Cortex of kidney (tissue), 1 donor: ENCODE measurements at places on chromosomes 11 and 22.

- no peak for DNase-seq
Observed at GRCh38 chr22:48491451-48491941, 1336.2 kb downstream of the BRD1 start.

GRCh38 chr11:22797047-22797446, 32.6 kb downstream of the SVIP start:
- no peak for DNase-seq

DNA sequence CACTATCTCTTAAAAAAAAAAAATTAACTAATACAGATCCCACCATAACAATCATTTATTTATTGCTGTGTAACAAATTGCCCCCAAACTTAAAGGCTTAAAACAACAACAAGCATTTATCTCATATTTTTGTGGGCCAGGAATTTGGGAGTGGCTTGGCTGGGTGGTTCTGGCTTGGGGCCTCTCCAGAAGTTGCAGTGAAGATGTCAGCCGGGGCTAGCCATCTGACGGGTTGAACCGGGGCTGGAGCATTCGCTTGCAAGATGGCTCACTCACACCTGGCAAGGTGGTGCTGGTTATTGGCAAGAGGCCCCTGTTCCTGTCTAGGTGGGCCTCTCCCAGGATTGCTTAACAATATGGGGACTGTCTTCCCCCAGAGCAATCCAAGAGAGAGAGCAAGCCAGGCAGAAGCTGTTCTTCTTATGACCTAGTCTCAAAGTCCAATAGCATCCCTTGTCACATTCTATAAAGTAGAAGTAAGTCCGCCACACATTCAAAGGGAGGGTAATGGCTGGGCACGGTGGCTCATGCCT, 29.5 kb downstream of the ACO2 start:
- DNase-seq, result no peak

GRCh38 chr11:122874991-122875390, 7.6 kb upstream of the JHY start:
- no peak for DNase-seq

GRCh38 chr22:49663311-49663711, 164.4 kb downstream of the BRD1 start:
- no peak for DNase-seq

GRCh38 chr11:123344790-123345357, 85.2 kb upstream of the GRAMD1B start:
- DNase-seq, result no peak

DNA sequence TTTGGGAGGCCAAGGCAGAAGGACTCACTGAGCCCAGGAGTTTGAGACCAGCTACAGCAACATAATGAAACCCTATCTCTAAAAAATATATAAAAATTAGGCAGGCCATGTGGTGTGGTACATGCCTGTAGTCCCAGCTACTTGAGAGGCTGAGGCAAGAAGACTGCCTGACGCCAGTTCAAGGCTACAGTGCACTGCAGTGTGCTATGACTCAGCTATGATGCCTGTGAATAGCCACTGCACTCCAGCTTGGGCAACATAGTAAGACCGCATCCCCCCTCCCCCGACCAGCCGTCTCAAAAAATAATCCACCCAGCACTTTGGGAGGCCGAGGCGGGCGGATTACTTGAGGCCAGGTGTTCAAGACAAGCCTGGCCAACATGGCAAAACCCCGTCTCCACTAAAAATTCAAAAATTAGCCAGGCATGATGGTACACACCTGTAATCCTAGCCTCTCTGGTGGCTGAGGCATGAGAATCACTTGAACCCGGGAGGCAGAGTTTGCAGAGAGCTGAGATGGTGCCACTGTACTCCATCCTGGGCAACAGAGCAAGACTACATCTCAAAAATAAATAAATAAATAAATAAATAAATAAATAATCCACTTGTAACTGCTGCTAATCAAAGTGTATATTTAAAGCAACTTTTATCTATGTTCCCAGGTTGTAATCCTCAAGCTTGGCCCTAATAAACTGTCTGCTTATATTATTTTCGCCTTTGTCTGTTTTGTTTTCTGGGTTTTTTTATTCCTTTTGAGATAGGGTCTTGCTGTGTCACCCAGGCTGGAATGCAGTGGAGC, 7.8 kb downstream of the HPS5 start:
- DNase-seq, result no peak

- no peak for DNase-seq
Observed at GRCh38 chr22:43901976-43902643, 10.3 kb upstream of the PNPLA5 start.

- no peak for DNase-seq
Observed at GRCh38 chr11:40119661-40120060, 1339.8 kb downstream of the LRRC4C start.

DNA sequence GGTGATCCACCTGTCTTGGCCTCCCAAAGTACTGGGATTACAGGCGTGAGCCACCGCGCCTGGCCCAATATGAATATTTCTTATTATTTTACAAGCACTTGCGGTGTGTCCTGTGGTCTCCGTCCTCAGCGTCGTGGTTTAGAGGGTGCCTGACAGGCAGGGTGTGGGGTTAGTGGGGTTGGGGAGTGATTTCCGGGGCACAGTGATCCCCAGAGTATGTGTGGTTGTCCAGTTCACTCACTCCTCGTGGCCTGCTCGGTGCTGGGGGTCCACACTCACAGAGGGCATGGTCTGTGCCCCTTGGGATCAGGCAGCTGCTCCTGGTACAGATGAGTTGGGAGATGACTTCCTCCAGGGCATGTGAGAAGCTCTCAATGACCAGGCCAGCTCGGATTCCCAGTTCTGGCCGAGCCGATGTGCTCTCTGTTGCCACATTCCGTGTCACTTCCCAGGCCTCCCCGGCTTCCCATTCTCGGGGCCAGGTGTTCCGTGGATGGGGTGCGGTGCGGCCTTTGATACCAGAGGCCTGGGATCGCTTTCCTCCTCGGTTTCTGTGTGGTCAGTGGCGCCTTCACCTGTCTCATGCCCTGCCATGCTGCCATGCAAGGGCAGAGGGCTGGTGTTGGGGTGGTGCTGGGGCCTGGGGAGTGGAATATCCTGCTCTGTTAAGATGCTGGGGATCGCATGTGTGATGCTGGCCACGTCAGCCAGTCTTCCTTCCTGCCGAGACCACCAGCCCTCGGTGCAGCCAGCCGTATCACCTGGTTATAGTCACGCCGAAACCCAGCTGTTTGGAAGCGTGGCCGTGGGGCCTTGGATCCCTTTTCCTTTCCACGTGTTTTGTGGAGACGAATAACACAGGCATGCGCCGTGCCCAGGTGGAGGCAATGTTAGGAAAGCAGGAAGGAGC, 39.6 kb downstream of the PARVB start:
- DNase-seq, result no peak

- no peak for DNase-seq
Observed at GRCh38 chr11:44923806-44924205, 26.9 kb downstream of the TP53I11 start.

- DNase-seq, result no peak
Observed at GRCh38 chr11:109071712-109072524, 350.1 kb upstream of the C11orf87 start.

DNA sequence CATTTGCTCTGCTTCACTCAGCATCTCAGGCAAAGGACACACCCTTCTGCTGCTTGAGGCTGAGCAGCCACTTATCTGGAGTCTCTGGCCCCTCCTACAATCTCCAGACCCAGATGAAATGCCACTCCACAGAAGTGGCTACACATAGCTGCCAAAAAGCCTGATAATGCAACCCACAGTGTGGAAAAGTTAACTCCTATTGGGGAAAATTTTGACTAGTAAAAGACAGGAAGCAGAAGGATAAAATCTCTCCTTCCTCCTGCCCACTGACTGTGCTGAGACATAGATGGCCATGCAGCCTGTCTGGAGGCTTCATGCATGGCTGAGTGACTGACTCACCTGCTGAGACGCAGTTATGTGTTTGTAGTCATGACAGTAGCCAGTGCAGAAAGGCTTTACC, 92.3 kb upstream of the TEAD1 start:
- no peak for DNase-seq

GRCh38 chr11:3642071-3642951, 519 bp upstream of the ART5 start:
- peak; percentile 21 for DNase-seq

- no peak for DNase-seq
Observed at GRCh38 chr22:47309946-47310345, 547.5 kb downstream of the TBC1D22A start.

- DNase-seq, result no peak
Observed at GRCh38 chr11:66815646-66816045, 27.6 kb upstream of the RCE1 start.

- DNase-seq, result no peak
Observed at GRCh38 chr22:42431401-42432019, 693 bp downstream of the NFAM1 start.

DNA sequence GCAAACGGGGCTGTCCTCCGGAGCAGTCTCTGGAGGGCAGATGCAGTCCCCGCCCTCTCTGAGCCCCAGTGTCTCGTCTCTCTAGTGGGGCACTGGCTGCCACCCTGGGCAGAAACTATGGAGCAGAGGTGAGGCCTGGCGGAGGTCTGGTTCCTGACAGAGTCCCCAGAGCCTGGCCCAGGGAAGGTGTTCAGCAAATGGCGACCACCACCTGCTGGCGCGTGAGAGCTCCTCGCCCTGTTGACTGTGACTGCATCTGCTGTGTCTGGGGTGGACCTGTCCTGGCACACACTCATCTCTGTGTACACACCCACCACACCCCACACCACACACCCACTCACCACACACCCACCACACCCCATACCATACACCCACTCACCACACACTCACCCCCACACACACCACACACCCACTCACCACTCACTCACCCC, 18.3 kb upstream of the TTLL12 start:
- no peak for DNase-seq

- DNase-seq, result no peak
Observed at GRCh38 chr22:49011769-49012648, 815.7 kb downstream of the BRD1 start.

DNA sequence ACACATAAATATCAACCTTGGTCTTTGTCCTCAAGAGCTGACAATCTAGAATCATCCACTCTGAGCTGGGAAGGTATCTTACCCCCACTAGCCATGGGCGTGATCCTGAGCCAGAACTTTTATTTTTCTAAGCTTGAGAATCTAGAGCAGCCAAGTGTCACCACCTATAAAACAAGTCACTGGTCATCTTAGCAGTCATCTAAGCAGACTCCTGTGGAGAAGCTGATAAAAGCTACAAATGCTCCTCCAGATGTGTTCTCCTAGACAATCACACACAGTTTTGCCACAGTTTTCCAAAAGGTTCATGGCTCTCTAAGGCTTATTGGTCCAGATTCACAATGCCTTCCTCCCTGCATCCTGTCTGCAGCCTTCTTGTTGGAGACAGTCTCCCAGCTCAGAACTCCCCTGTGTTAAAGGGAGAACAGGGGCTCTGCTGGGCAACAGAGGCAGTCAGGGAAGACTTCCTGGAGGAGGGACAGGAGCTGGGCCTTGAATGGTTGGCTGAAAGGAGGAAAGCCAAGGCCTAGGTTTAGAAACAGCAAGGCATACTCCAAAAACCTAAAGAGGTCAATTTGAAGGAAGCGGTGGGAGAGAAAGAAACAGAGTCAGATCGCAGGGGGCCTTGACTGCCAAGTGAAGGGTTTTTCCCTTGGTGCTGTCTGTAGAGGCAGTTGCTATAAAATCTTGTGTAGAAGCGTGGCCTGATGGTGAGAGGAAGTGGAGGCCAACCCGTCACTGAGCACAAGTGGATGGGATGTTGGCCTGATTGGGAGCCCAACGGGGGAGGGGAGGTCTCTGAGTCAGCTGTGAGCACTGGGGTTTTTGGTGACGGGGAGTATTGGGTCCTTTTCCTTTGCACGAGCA, 42.0 kb downstream of the ALX4 start:
- no peak for DNase-seq

- DNase-seq, result no peak
Observed at GRCh38 chr11:82959987-82960778, 58.6 kb downstream of the DDIAS start.

- DNase-seq, result no peak
Observed at GRCh38 chr11:123304828-123305466, 109.9 kb upstream of the CLMP start.

DNA sequence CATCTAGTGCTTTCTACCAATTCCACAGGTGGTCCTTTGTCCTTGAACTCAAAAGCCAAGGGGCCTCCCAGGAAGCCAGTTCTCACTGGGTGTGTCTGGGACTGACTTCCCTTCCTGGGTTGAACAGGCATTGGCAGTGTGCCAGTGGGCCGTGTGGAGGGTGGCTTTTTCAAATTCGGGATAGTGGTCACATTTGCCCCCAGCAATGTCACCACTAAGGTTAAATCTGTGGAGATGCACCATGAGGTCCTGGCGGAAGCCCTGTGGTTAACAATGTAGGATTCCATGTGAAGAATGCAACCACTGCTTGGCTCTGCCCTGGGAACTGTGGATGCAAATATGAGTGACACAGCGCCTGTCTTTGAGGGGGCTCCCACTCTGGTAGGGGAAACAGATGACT, 53.2 kb upstream of the MTNR1B start:
- DNase-seq, result no peak

- no peak for DNase-seq
Observed at GRCh38 chr11:3164552-3165151, 458 bp downstream of the OSBPL5 start.

GRCh38 chr11:43879789-43880639, 617 bp upstream of the ALKBH3 start:
- DNase-seq, result no peak

GRCh38 chr11:7603031-7603781, 70.1 kb downstream of the CYB5R2 start:
- DNase-seq, result no peak

- DNase-seq, result no peak
Observed at GRCh38 chr11:108914981-108915380, 250.1 kb downstream of the DDX10 start.

DNA sequence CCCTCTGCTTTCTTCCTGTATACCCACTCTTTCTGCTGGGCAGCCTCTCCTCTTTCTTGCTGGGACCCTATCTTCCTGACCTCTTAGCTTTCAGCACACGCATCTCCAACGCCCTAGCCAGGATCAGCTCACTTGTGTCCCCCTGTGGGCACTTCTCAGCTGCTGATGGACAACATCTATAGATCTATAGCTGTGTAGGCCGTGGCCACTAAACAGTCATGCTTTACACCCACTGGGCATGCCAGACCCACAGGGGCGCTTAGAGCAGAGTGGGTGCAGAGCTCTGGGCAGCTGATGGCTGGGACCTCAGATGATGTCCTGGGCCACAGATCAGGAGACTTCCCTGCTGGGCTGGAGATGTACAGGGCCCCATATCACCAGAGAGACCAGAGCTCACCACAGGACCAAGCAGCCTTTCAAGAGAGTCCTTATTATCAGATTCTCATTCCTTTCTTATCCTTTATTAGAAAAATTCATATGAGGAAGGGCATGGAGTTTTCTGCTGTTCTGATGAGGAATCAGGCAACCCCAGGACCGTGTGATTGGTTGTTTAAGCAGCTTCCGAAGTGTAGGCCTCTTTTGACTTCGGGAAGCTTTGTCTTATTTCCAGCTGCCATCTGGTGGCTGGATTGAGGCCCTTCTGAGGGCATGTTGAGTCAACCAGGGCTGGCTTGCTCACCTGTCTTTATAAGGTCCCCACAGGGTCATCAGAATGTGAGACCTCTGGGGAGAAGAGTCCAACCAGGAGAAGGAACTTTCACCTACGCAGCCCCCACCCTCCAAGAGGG, 60.5 kb downstream of the OSBP2 start:
- DNase-seq, result no peak

DNA sequence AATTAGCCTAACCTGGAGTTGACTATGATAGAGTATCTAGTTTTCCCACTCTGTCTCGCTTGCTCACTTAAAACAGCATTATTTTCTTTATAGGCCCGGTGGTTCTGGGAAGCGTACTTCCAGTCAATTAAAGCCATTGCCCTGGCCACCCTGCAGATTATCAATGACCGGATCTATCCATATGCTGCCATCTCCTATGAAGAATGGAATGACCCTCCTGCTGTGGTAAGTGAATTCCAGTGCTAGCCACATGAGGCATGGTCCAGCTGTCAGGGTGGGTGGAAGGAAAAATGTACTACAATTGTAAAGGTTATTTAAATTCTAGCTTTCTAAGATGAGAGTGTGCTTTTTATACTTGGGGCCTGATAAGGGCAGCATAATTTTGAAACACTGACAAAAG, 76.0 kb downstream of the EXT2 start:
- no peak for DNase-seq
